ENCODE measurements at places on chromosomes 3 and 15.
A peak's percentile ranks its signal among the peaks of the same experiment; 100 is the strongest.

GRCh38 chr15:75644376-75644775, 3.3 kb upstream of the SNX33 start:
- no peak for DNase-seq

- DNase-seq: no peak
Observed at GRCh38 chr15:99238849-99239248, 10.5 kb downstream of the TTC23 start.

- DNase-seq: peak; percentile 86
Observed at GRCh38 chr15:85858586-85859375, 64.1 kb upstream of the KLHL25 start.

DNA sequence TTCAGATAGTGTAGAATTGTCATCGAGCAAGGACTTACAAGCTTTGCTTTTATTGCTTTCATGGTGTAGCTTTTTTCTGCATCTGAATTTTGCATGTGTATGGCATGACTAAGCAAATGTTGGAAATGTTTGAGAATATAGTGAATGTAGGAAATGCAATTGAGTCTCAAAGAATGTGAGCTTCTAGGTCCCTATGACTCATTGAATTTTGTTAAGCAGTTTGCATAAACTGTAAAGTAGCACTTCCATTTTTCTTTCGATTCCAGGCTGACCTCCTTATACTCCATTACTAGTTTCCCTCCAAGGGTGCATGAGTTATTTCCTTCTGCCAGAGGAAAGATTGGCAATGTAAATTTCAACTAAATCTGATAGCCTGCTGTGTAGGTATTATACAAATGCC, 619.2 kb downstream of the DIPK2A start:
- DNase-seq: peak; percentile 52

GRCh38 chr3:52742418-52743041, 28.2 kb downstream of the NEK4 start:
- peak; percentile 17 for DNase-seq

DNA sequence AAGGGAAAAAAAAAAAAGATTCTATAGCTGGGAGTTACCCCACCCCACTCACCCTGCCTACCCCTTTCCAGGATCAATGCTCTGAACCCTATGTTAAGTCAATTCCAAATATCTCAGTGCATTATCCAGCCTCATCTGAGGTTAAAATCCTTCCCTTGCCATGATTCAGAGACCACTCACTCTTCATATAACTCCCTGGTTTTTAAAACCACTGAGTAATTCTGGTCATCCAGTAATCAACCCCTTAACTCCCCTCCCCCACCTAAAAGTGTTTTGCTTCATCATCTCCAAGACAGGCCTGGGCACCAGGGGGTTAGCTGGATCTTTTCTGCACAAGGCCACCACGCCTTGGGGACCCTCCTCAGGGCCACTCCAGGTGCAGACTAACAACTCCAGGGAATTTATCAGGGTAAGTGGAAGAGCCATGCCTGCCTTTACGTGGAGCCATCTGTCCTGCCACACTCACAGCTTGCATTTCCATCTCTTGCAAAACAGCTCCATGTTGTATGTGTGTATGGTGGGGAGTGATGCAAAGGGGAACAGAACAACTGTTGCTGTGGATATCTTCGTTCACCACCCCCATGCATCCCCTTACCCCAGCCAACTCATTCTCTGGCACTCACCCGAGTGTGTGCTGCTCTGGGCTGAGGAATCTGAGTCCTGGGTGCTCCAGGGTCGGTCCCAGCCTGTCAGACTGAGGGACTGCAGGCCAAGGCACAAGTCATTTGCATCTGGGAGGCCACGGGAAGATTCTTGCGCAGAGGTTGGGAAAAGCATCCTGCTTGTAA, 30.7 kb upstream of the RPS17 start:
- no peak for DNase-seq

- DNase-seq: no peak
Observed at GRCh38 chr3:77186728-77187127, 146.8 kb downstream of the ROBO2 start.

- no peak for DNase-seq
Observed at GRCh38 chr3:115503394-115503793, 119.9 kb upstream of the GAP43 start.

GRCh38 chr3:15505479-15506165, 15.9 kb downstream of the COLQ start:
- no peak for DNase-seq

DNA sequence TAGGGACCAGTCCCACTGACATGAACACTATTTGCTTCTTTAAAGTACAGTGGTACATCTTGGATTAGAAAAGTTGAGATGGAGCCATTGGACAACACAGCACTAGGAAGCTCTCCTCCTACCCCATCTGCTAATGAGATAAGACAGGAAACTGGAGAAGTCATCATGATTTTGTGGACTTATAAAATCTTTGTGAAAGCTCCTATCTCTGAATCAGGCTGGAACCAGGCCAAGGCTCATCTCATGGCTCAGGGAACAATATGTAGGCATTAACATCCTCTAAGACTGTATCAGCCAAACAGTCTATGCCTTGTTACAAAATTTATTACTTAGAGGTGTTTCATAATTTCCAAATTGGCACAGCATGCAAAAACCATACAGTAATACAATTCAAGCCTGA, 84.1 kb downstream of the BOC start:
- no peak for DNase-seq

DNA sequence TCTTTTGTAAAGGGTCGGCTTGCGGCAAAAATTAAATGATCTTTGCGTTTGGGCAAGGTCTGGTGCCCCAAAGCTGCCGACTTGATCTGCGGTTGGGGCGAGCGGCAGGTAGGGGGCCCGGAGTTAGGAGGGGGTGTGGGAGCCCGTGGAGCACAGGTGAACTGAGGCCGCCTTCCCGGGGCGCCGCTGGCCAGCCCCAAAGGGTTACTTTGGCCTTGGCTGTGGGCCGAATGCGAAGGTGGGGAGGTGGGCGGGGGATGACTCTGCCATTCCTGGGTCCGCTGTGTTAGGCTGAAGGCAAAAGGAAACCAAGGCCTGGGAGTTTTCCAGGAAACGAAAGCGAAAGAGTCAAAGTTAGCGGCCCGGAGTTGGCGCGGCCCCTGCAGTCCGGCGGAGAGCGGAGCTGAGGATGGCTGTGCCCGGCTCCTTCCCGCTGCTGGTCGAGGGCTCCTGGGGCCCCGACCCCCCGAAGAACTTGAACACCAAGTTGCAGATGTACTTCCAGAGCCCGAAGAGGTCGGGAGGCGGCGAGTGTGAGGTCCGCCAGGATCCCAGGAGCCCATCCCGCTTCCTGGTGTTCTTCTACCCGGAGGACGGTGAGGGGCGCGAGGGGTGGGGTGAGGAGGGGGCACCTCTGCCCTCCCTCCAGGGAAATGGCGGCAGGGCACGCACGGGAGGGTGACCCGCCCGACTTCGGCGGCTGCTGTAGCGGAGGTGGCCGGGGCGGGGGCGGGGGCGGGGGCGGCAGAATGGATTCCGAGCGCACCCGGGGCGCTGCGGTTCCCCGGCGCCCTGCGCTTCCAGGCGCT, at the start of gene PARP14:
PARP14 (plus strand) TSS at position 365 of the 809 bp plus-strand sequence; CDS start at position 410, 45 bp downstream.
- peak; percentile 45 for DNase-seq

DNA sequence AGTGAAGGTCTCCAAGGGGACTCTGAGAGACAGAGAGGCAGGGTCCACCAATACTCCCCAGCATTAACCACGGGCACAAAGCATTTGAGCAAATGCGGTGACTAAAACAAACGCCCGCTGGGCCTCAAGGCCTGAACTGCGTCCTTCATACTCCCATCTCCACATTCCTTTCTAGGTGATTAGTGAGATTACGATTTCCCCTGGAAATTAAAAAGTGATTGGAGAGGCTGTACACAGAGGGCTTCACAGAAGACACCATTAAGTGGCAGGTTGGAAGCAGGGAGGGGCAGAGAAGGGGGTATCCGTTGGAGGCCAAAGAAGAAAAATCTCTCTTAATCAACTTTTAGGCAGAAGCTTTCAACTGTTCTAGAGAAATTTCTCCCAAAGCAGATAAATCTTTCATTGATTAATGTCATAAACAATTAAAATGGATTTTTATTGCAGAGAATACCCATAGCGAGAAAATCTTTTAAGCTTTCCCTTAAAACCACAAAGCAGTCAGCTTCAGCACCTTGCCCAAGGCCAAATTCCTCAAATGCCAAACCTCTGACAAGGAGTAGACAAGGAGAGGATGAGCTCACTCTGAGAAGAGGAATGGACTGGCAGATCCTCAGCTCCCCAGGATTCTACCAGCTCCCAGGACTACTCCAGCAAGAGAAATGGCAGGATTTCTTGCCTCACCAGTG, 38.2 kb downstream of the MB21D2 start:
- peak; percentile 94 for DNase-seq

- DNase-seq: no peak
Observed at GRCh38 chr15:88661041-88661700, 22.4 kb downstream of the ISG20 start.

- DNase-seq: peak; percentile 70
Observed at GRCh38 chr15:80404761-80405553, 775 bp downstream of the ARNT2 start.

GRCh38 chr3:40741729-40742128, 217.0 kb downstream of the ZNF621 start:
- no peak for DNase-seq

- peak; percentile 41 for DNase-seq
Observed at GRCh38 chr3:19348941-19349564, 200.7 kb downstream of the KCNH8 start.

Measured in HAP-1 (cell line).